ENCODE measurements at places on chromosomes 12 and 14.

- DNase-seq: no peak
Measured at GRCh38 chr14:78143489-78144145, 26.6 kb upstream of the NRXN3 start.

DNA sequence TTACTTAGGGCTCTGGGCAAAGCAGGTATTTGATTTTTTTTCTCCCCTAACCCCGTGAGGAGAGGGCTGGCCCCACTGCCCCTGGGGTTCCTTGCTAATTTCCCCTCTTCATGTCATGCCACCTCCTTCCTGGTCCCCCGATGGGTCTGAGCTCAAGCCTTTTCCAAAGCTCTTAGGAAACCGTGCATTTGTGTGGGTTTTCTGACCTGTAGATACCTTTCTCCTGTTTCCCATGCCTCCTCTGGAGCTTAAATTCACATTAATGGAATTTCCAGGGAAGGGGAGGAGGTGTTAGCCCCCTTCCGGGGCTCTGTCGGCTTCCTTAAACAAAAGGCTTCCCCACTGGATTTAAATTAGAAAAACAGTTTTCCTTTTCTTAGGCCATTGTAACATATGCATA is 12.6 kb downstream of the SFSWAP start:
- no peak for DNase-seq

DNA sequence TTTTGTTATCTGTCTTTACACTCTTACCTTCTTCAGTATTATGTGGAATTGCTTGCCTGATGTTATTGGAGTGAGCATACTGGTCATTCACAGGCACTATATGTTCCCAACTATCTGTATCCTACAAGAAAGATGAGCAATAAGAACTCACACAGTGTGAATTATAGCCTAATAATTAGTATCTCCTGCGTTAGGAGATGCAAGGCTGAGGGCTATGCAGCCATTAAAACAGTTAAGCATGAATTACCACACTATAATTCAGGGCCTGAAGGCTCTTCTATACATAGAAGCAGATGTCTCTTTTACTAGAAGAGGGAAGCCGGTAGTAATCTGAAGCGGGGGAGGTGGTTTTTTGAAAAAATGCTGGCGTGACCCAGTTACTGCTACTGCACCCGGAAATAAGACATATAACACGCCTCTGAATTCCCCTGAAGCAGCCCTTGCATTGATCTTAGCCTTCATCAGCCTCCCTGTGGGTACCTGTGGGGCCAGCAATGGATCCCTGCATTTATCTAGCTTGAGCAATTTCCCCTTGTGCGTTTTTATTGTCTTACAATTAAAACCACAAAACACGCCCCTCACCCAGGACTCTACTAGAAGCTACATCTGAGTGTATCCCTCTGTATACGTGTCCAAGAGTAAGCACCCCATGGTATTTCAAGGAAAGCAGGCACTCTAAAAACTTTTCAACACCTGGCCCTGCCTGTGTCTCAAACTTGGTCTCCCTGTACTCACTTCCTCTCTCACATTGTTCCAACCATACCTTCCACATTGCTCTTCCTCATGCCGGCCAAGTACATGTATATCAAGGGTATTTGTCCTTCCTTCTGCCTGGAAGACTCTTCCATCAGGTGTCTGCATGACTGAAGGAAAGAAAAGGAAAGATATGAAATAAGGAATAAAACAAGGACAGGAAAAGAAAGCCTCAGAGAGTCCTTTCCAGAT is 210.9 kb upstream of the ARID2 start:
- no peak for DNase-seq

- DNase-seq: peak; percentile 32
Measured at GRCh38 chr14:90235179-90235976, 21.0 kb upstream of the PSMC1 start.

DNA sequence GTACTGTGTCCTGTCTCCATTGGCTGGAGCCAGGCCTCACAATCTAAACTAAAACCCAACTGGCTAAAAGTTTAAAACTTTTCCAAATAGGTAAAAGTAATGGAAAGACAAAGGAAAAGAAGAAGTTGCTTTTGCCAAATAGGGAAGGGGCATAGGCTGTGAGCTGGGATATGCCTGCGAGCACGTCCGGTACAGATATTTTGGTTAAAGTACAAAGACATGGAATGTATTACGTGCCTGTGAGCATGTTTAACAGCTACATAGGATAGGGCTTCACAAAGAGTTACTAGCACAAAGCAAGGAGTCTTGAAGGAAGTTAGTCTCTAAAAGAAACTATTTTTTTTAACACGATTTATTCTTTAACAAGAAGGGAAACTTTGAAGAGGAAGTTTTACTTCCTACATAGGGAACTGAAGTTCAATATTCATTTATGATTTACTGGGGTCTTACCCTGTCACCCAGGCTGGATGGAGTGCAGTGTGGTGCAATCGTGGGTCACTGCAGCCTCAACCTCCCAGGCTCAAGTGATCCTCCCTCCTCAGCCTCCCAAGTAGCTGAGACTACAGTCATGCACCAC is 41.9 kb upstream of the INF2 start:
- DNase-seq: no peak

GRCh38 chr14:51668870-51669269 is 17.2 kb downstream of the FRMD6 start:
- DNase-seq: no peak

DNA sequence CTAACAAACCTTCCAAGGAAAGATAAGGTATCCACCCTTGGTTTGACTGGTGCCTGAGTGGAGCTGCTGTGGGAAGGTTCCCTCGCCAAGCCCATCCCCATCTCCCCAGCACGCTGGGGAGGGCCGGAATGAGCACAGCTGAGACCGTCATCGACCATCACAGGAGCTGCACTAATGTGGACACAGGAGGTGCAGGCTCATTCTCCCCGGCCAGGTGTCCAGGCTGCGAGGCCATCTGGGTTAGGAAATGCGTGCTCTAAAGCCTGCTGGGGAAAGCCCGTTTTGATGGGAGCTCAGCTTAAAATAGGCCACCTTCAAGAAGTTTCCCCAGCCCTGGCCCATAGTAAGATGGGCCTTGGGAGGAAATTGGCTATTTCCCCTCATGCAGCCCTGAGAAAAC is 35.2 kb upstream of the FOXN3 start:
- DNase-seq: no peak

DNA sequence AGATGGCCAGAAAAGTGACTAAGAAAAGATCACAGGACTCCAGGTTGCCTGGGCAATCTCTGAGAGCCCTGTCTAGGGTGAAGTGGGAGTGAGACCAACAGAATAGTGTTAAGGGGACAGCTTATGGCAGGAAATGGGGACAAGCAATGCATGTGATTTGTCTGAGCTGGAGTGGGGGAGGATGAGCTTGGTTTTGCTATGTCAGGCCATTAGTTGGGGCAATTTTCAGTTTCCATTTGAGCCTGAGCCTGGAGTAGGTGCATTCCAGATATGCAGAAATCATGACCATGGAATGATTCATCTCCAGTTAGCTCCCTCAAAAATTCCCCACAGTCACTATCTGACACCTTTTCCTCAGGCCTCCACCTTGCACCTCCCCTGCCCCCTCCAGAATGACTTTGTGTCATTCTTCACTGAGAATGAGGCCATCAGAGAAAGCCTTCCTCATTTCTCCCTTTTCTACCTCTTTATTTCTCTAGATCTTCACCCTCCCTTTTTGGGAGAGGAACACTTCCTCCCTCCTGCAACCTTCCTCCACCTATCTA is 150.9 kb upstream of the PLEKHG7 start:
- no peak for DNase-seq

DNA sequence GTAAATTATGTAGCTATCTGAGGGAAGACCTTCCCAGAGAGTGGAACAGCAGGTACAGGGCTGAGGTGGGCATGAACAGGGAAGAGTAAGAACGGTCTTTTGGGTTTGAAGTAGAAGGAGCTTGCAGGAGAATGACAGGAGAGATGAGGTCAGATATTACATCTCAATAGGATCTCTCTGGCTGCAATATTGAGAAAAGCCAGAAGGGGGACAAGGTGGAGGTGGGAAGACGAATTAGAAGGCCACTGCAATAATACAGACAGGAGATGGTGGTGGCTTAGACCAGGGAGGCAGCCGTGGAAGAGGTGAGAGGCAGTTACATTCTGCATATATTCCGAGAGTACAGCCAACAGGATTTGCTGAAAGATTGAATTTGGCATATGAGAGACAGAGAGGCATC is 310.2 kb downstream of the APAF1 start:
- DNase-seq: no peak

DNA sequence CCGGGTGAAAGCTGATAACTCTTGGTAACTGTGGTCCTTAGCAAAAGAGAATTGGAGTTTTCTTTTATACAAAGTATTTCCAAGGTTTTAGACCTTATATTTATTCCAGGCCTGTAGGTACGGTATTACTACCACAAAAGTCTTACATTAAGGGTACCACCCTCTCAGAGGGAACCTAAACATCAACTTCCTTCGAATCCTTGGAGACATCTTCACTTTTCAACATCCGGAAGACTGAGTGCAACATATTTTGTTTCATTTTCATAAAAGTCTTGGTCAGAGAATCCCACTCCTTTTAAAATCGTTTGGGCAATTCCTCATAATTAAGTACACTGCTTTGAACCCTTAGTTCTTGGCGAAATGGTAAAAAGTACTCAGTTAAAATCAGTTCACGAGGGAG is 1.2 kb downstream of the CNOT2 start:
- DNase-seq: no peak

- DNase-seq: no peak
Measured at GRCh38 chr12:19945559-19946435, 422.5 kb upstream of the PDE3A start.

DNA sequence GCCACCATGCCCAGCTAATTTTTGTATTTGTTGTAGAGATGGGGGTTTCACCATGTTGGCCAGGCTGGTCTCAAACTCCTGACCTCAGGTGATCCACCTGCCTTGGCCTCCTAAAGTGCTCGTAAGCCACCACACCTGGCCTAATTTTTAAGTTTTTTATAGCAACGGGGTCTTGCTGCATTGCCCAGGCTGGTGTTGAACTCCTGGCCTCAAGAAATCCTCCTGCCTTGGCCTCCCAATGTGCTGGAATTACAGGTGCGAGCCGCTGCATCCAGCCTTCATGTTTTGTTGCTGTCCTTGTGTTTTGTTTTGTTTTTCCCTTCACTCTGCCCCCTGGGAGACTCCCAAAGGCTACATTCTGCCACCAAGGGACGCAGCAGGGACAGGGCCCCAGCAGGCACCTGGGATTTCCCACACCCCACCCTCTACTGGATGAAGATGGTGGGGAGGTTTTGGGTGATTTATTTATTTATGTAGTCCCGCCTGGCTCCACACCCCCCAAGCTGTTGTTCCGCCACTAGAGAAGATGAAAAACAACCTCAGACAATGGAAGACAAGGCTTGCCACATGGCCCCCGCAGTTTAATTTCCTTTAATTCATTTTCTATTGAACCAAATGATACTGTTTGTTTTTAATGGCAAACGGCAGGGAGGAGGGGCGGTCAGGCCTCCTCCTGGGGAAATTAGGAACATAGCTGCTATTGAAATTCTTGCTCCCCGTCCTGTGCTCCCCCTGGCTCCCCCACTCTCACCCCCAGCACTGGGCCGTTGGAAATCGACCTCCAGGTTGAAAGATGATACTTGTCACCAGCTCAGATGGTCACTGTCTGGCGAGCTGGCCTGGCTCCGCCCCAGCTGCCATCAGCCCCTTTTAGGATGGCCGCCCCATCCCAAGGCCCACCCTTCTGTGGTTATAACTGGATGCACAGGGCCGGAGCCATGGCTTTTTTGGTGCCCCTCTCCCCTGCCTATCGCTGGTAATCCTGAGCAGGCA is 70.3 kb downstream of the RNFT2 start:
- peak; percentile 42 for DNase-seq

- no peak for DNase-seq
Measured at GRCh38 chr12:132395908-132396305, 66.5 kb upstream of the GALNT9 start.

GRCh38 chr12:49110464-49111155 is at the start of gene LMBR1L:
TSS of gene LMBR1L (minus strand) at chr12:49110847. CDS start at chr12:49110555, 292 bp downstream.
- peak; percentile 98 for DNase-seq

DNA sequence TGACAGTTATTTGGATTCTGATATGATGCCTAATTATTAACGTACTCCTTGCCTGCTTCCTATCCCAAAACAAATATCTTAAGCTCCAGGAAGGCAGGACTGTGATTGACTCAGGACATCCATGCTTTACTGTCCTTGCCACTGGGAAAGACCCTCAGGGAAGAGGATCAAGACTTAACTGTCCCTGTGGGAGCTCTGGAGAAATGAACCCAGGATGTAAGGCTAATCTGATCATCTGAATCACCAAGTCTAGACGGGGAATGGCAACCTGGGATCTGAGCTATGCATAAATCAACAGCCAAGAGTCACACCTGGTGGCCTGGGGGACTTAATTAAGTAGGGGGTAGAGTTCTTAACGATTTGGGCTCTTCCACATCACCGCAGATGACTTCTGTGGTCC is 153.2 kb upstream of the BCL2L14 start:
- no peak for DNase-seq

- DNase-seq: no peak
Measured at GRCh38 chr14:69355154-69355597, 42.9 kb downstream of the ERH start.

GRCh38 chr14:55279384-55279783 is 8.2 kb downstream of the FBXO34 start:
- no peak for DNase-seq

GRCh38 chr14:54772451-54772881 is 130.2 kb downstream of the GCH1 start:
- DNase-seq: no peak

GRCh38 chr14:70052990-70053389 is 135.8 kb downstream of the SLC8A3 start:
- peak; percentile 59 for DNase-seq

GRCh38 chr12:111434680-111435338 is 29.1 kb downstream of the SH2B3 start:
- peak; percentile 38 for DNase-seq

DNA sequence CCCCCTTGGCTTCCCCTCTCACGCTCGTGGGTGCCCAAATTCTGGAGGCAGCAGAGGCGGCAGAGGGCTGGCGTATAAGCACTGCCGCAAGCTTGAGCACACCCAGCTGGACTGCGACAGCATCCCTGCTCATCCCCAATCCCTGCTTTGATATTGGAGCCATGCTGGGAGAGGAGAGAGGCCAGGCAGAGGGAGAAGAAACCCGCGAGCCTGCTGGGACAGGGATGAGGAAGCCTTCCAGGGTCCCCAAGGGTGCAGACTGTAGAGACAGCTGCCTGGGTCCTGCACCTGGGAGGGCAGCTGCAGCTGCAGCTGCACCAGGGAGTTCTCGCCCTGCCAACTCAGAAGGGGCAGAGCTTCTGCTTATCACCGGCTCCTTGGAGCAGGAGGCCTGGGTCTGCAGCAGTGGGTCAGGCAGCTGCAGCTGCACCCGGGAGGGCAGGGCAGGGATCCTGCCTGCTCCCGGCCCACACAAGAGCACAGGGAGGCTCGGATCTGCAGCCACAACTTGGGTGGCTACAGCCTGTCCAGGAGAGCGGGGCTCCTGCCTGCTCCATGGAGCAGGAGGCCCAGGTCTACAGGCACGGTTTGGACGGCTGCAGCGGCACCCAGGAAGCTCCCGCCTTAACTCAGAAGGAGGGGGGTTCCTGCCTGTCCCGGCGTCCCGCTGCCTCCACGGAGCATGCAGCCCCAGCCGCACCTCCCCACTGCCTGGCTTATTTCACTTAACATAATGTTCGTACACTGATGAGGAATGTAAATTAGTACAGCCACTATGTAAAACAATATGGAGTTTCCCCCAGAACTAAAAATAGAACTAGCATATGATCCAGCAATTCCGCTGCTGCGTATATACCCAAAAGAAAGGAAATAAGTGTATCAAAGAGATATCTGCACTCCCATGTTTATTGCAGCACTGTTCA is 60.4 kb upstream of the SGPP1 start:
- peak; percentile 28 for DNase-seq

All from left kidney (tissue), 8 donors.